ENCODE measurements at places on chromosomes 7 and 10.

DNA sequence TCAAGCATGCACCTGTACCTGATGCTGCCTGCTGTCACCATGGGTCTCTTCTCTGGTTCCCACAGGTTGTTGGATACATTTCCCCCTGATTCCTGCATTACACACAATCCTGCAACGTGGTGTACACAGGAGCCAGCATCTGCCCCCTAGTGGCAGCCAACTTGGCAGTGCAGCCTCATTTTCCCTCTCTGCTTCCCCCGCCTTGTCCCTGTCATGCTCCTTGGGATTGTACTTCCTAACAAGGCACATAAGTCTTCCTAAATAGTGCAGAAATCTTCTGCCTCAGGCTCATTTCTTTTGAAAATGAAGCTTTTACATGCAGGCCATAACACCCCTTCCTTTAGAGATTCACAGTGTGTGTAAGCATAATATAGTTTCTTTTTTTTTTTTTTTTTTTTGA, 387.5 kb downstream of the CCSER2 start:
- no peaks in the 10 kb centered on the region for H3K4me1 ChIP-seq
- peaks cover 11% of the 10 kb centered on the region for H3K27me3 ChIP-seq
- no peak overlapping the region for H3K4me3 ChIP-seq
- no peak for DNase-seq
- no peaks in the 10 kb centered on the region for H3K36me3 ChIP-seq

DNA sequence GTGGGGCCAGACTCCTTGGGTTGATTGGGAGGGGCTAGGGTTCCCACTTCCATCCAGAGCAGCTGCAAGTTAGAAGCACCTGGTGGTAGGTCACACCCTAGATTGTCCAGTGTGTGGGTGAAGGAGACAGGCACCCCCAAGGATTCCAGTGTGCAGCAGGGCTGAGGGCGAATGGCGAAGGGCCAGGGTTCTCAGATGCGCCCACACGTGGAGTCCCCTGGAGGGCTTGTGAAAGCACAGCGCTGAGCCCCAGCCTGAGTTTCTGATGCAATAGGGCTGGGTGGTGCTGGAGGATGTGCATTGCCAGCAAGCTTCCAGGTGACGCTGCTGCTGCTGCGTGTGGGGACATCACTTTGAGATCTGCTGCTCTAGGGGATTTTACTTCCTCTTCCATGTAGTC, 25.4 kb downstream of the TBATA start:
- H3K27ac ChIP-seq, result no peak overlapping the region
- H3K36me3 ChIP-seq, result no peaks in the 10 kb centered on the region
- H3K27me3 ChIP-seq, result no peaks in the 10 kb centered on the region
- H3K4me1 ChIP-seq, result peaks cover 5% of the 10 kb centered on the region
- no peak for DNase-seq
- H3K4me3 ChIP-seq, result no peak overlapping the region

DNA sequence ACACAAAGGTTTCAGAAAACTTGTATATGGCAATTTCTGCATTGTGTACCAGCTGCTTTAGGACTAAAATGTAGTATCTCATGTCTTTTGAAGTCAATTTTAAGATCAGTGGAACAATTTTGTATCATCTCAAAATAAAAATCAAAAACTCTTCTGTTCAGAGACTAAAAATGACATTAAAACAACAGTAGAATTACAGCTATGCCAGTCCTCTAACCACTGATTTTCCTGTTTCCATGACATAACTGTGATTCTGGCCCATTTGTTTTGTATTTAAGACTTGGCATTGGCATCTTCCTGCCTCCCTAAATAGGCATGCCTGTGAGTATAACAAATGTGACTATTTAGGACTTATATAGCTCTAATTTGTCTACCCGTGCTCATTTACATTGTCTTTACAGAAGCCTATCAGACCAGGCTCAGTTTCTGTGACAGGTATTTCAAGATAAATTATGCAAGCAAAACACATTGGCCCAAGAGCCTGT, 29.1 kb upstream of the VPS41 start:
- H3K27me3 ChIP-seq, result no peaks in the 10 kb centered on the region
- H3K4me1 ChIP-seq, result no peaks in the 10 kb centered on the region
- H3K4me3 ChIP-seq, result no peak overlapping the region
- H3K27ac ChIP-seq, result no peak overlapping the region

DNA sequence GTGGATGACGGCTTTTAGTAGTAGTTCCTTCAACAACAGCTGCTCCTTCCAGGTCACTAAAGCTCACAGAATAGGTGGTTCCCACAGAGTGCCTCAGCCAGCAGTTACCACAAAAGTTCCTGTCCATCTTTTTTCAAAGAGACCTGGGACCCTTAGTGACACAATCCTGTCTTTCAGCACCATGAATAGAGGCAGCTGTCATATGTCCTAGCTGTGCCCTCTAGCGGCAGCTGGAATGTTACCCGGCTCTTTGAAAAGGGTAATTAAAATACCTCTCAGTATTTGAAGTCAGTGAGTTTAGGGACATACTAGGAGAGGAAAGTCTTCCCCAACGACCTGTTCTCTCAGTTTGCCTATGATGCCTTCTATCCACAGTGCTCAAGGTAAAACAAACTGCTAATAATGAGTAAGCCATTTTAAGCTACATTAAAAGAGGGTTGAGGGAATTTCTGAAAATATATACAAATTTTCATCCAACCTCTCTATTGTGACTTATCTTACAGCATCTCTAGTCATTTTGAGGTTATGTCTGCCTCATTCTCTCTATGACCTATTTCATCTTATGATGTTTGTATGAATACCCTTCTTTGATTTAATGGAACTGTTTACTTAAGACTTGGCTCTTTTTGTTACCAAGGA, 290.8 kb downstream of the NXPH1 start:
- H3K36me3 ChIP-seq, result no peaks in the 10 kb centered on the region
- no peaks in the 10 kb centered on the region for H3K4me1 ChIP-seq
- DNase-seq, result no peak
- H3K27me3 ChIP-seq, result no peaks in the 10 kb centered on the region
- no peak overlapping the region for H3K4me3 ChIP-seq
- no peak overlapping the region for H3K27ac ChIP-seq

GRCh38 chr7:106640368-106641141, 20.4 kb downstream of the CCDC71L start:
- no peaks in the 10 kb centered on the region for H3K36me3 ChIP-seq
- no peaks in the 10 kb centered on the region for H3K4me1 ChIP-seq
- H3K27ac ChIP-seq, result no peak overlapping the region
- H3K4me3 ChIP-seq, result no peak overlapping the region
- DNase-seq, result no peak

DNA sequence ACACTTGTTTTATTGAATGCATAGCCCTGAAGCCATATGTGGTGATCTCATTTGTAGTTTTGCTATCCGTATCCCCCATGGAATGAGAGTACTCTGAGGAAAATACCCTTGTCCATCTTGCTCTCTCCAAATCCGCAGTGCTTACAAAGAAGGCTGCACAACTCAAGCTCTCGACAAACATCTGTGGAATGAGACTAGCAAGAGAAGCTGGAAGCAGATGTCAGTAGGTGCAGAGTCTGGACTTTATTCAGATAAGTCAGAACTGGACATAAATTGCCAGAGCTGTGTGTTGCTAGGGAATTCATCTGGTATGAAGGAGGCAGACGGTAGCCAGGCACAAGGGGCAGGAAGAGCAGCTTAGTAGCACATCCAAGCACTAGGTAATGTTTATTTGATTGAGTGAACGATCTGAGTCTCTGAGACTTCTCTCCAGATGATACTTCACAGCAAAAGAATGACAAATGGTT, 1046.2 kb downstream of the XPNPEP1 start:
- H3K27ac ChIP-seq, result no peak overlapping the region
- DNase-seq, result no peak
- no peak overlapping the region for H3K4me3 ChIP-seq
- no peaks in the 10 kb centered on the region for H3K27me3 ChIP-seq
- no peaks in the 10 kb centered on the region for H3K36me3 ChIP-seq
- no peaks in the 10 kb centered on the region for H3K4me1 ChIP-seq

- H3K36me3 ChIP-seq, result no peaks in the 10 kb centered on the region
- H3K4me3 ChIP-seq, result no peak overlapping the region
- no peaks in the 10 kb centered on the region for H3K27me3 ChIP-seq
- H3K4me1 ChIP-seq, result no peaks in the 10 kb centered on the region
- H3K27ac ChIP-seq, result no peak overlapping the region
Measured at GRCh38 chr10:3698312-3698711, 86.7 kb downstream of the KLF6 start.

- H3K4me3 ChIP-seq, result no peak overlapping the region
- H3K36me3 ChIP-seq, result no peaks in the 10 kb centered on the region
- H3K27me3 ChIP-seq, result no peaks in the 10 kb centered on the region
- no peak for DNase-seq
- H3K27ac ChIP-seq, result no peak overlapping the region
Measured at GRCh38 chr10:35822316-35822715, 180.2 kb upstream of the FZD8 start.

DNA sequence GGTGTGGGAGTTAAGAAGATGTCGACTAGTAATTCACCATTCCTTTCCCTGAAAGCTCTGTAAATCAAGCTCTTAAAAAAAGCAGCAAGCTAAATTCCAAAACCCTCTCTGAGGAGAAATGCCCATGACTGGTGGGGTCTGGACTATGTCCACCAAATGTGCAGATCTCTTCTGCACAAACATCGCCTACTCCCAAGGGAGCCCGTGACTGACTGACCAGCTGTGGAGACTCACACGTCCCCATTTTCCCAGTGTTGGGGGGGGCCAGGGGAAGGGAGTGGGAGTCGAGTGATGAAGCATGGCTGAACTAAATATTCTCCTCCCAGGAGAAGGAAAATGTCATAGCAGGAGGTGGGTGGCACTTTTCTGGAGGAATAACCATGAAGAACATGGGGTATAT, 164.1 kb upstream of the HPS1 start:
- H3K4me1 ChIP-seq, result no peaks in the 10 kb centered on the region
- no peak overlapping the region for H3K27ac ChIP-seq
- DNase-seq, result no peak
- no peak overlapping the region for H3K4me3 ChIP-seq
- no peaks in the 10 kb centered on the region for H3K36me3 ChIP-seq

GRCh38 chr7:27678617-27679260, 16.1 kb upstream of the HIBADH start:
- no peaks in the 10 kb centered on the region for H3K27me3 ChIP-seq
- no peak for DNase-seq
- H3K36me3 ChIP-seq, result no peaks in the 10 kb centered on the region
- H3K27ac ChIP-seq, result no peak overlapping the region

DNA sequence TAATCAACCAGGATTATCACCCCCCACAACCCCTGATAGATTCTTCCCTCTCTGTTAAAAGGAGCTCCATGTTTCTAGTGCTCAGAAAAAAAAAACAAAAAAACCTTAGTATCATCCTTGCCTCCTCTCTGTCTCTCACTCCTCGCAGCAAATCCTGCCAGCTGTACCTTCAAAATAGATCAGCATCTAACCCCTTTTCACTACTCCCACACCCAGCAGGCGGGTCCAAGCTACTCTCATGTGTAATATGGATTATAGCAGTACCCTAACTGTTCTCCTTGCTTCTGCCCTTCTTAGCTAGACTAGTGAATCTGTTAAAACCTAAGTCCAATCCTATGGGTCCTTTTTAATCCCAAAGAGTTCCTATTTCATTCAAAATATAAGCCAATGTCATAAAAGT, 667.4 kb downstream of the MAGI2 start:
- no peak for DNase-seq
- no peak overlapping the region for H3K4me3 ChIP-seq
- H3K27me3 ChIP-seq, result no peaks in the 10 kb centered on the region
- H3K36me3 ChIP-seq, result no peaks in the 10 kb centered on the region

DNA sequence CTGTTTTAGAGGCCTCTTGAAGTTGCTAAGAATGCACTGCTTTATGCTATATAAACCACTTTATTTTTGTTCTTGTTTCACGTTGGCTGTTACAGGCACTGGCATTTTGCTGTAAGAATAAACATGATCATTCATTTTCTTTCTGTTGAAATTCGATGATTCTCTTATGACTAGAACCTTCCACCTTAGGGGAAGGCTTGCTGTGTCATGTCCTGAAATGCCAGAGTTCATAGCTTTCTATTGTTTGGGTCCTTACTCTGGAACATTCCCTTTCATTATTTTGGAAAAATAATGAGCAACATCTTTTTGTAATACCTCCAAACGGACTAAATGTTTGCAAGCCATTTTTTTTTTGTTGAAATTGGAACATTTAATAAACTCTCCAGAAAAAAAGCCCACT, 495.1 kb upstream of the POT1 start:
- H3K4me3 ChIP-seq, result no peak overlapping the region
- no peaks in the 10 kb centered on the region for H3K27me3 ChIP-seq
- no peak overlapping the region for H3K27ac ChIP-seq
- no peak for DNase-seq
- no peaks in the 10 kb centered on the region for H3K36me3 ChIP-seq

GRCh38 chr7:137656227-137656849, 190.4 kb downstream of the DGKI start:
- H3K4me3 ChIP-seq, result no peak overlapping the region
- no peaks in the 10 kb centered on the region for H3K36me3 ChIP-seq
- DNase-seq, result peak; percentile 7

DNA sequence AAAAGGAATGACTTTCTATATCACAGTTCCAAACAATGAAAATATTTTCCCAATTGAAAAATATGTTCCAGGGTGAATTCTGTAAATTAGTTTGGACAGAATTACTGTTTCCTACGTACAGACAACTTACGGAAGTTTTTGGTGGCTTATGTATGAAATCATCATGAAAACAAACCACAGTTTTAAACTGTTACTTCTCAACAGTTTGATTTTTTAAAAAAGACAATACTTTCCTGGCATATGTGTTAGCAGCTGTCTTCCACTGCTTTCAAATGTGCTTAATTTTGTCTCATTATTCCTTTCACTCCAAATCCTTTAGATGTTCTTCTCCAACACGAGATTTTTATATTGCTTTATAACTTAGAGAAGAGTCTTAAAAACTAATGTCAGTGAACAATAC, 56.2 kb downstream of the SEMA3A start:
- DNase-seq, result no peak
- H3K27me3 ChIP-seq, result no peaks in the 10 kb centered on the region
- H3K4me3 ChIP-seq, result no peak overlapping the region
- H3K4me1 ChIP-seq, result no peaks in the 10 kb centered on the region
- H3K36me3 ChIP-seq, result no peaks in the 10 kb centered on the region

GRCh38 chr7:34371922-34372321, 286.1 kb upstream of the NPSR1 start:
- no peaks in the 10 kb centered on the region for H3K4me1 ChIP-seq
- no peak for DNase-seq
- H3K27me3 ChIP-seq, result no peaks in the 10 kb centered on the region
- H3K36me3 ChIP-seq, result no peaks in the 10 kb centered on the region
- H3K27ac ChIP-seq, result no peak overlapping the region

GRCh38 chr10:95319239-95319638, 28.4 kb upstream of the PDLIM1 start:
- H3K27me3 ChIP-seq, result no peaks in the 10 kb centered on the region
- no peak for DNase-seq
- H3K4me1 ChIP-seq, result no peaks in the 10 kb centered on the region
- H3K36me3 ChIP-seq, result no peaks in the 10 kb centered on the region
- no peak overlapping the region for H3K4me3 ChIP-seq

- DNase-seq, result no peak
- H3K36me3 ChIP-seq, result no peaks in the 10 kb centered on the region
- H3K4me1 ChIP-seq, result no peaks in the 10 kb centered on the region
- no peak overlapping the region for H3K27ac ChIP-seq
- no peaks in the 10 kb centered on the region for H3K27me3 ChIP-seq
Measured at GRCh38 chr7:134780166-134780828, 863 bp downstream of the CALD1 start.

Measured in CD4-positive, alpha-beta T cell (primary cell).